ENCODE measurements at places on chromosomes 5 and 9.
A peak's percentile ranks its signal among the peaks of the same experiment; 100 is the strongest.

DNA sequence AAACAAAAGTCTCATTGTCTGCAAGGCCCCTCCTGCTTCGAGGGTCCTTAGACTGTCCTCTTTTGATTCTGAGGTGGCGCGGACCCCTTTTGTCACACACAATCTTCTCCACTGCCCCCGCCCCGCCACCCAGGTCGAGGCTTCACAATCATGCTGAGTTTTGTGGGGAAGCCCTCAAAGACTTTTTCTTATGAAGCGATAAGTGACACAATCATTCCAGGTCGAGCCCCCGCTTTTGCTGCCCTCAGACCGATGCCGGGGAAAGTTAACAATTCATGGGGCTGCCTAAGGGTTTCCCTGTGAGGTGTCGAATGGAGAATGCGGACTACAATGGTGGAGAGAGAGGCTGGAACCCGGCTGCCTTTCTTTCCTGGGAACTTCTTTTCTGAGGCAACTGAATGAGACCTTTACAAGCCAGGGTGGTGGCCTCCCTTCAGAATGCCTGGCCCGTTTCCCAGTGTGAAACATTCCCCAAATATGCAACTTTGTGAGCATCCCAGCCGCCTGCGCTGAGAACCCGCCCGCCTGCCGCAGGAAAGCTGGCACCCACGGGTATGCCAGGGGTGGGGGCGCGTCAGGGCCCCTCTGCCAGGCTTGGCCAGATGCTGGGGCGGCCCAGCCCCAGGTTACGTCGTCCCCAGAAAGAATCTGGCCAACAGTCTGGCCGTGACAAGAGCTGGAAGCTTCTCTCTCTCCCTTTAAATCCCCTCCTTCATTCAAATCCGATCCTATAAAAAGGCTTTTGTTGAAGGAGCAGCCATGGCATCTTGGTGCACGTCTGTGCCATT is 71.9 kb downstream of the MAP1B start:
- DNase-seq: no peak

DNA sequence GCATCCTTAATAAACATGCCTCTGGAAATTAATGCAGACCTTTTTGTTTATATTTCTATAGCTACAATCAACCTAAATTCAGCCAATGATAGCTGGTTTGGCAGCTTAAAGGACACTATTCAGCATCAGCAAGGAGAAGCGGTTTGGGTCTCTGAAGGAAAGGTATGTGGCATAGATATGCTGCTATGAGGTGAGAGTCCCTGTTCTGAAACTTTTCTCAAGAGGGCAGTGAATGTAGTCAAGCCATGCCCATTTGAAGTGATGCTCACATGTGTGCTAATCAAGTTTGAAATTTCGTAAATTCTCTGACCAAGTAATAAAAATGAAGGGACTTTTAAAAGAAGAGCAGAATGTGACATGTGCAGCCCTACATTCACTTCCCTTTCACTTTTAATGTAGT is 72.6 kb downstream of the TJP2 start:
- no peak for DNase-seq

DNA sequence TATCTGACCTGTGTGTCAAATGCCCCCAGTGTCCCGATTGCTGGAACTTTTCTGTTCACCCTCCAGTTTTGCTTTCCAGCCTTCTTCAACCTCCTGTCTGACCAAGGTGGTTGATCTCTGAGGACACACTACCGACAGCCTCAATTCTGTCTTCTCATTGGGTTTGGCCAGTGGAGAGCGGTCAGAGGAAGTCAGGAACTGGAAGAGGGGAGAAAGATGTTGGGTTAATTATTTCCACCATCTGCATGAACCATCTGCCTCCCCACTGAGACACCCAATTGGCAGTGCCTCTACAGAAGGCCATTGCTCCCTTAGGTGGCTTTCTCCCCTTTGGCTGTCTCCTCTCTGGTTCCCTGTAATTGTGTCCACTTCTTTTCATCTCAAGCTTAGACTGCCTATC is 154.3 kb upstream of the RAI14 start:
- DNase-seq: no peak

DNA sequence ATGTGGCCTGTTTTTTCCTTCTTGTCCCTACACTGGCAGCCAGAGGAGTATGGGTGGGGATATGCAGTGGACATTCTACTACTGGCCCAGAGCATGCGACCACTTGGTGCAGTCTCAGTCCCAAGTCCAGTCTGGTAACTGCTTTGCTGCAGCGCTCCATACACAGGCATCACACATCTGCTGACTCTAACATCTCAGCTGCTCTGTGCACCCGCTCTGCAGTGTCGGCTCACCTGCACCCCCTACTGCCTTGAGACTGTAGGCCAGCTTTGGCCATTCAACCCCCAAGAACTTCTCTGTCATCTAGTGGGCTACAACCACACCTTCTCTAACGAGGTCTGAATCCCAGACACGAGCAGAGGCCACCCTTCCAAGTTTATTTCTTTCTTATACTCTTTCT is 46.4 kb upstream of the SLCO6A1 start:
- DNase-seq: peak; percentile 50

DNA sequence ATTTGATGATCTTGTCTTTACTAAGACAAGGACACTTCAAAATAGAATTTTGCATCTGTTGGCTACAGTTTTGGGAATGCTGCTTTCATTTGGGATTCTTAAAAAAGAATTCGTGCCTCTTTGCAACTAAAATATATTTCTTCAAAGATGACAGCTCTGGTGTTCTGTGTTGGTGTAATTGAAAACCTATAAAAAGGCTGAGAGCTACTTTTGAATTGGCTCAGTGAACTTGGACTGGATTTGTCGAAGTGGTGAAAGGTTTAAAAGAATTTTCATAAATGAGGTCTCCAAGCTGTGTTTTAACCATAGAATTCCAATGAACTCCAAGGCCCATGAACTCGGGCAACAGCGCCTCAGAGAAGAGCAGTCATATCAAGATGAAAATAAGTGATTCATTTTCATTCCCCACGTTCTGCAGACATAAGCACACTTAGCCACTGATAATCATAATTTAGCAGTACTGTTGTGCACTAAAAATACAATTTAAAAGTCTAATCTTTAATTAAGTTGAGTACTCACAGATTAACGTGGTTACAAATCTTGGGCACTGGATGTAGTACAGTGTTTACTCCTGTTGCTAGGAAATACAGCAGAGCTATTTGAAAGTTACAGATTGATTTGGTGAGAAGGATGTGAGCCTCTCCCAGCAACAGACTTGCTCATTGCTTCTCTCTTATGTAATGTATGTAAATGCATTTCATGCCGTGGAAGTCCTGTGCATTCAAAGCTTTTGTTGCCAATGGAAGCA is 10.9 kb downstream of the SNCAIP start:
- DNase-seq: no peak

DNA sequence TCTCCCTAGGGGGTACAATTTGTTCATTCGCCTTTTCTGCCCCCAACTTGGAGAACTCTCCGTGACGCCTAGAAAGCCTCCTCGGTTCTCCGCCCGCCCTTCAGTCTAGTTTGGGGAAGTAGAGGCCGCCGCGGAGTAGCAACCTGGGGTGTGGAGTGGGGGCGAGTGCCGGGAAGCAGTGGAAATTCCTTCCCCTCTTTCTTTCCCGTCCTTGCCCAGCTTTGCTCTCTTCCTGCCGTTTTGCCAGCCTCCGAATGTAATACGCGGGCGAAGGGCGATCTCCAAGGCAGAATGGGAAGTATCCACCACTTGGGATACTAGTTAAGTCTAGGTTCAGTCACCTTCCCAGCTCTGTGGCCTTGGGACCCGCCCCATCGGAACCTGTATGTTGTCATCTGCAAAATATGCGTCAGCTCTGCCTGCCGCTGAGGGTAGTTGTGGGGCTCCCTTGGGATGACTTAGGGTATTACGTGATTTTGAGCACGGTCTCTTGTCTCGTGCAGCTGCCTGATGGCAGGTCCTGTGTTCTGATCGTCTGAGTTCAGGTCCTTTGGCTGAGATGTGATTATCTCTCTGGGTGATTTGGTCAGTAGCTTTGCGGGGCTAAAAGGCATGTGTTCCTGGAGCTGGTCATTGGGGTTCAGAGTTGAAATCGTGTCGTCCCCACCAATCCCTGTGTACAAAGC is 724 bp downstream of the PAM start:
- no peak for DNase-seq

GRCh38 chr9:73265876-73266275 is 114.2 kb downstream of the ANXA1 start:
- no peak for DNase-seq

DNA sequence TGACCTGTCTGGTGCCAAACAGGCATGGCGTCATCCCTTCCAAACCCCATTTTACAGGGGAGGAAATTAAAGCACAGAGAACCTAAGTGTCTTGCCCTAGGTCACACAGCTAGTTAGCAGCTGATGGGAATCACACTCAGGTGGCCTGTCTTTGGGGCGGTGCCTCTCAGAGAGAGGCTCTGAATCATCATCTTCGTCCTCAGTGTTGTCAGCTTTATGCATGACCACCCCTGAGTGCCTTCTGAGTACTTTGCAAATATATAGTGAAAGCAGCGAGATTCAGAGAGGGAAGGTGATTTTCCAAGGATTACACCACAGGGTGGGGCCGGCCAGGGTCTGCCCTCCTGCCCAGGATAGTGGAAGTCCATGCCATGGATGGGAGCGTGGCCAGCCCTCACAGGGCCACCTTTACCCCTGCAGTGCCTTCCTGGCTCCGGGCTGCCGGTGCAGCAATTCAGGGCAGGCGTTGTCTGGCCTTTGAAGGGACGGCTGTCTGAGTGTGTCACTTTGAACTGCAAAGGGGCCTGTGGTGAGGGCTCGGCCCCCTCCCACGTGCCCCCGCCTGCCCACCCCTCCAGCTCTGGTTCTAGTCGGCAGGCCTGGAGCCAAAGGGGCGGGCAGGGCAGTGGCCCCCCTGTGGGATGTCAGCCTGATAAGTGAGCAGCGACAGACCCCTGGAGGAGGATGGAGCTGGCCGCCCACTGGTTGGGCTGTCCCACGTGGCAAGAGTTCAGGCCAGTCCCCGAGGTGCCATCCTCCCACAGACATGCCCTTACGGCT is 16.9 kb downstream of the LMX1B start:
- no peak for DNase-seq

DNA sequence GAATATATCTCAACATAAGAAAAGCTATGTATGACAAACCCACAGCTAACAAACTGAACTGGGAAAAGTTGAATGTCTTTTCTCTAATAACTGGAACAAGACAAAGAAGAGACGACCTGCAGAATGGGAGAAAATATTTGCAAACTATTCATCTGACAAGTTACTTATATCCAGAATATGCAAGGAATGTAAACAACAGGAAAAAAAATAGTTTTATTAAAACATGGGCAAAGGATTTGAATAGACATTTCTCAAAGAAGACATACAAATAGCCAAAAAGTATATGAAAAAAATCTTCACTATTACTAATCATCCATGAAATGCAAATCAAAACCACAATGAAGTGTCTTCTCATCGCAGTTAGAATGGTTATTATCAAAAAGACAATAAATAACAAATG is 181.7 kb upstream of the TLX3 start:
- DNase-seq: no peak

DNA sequence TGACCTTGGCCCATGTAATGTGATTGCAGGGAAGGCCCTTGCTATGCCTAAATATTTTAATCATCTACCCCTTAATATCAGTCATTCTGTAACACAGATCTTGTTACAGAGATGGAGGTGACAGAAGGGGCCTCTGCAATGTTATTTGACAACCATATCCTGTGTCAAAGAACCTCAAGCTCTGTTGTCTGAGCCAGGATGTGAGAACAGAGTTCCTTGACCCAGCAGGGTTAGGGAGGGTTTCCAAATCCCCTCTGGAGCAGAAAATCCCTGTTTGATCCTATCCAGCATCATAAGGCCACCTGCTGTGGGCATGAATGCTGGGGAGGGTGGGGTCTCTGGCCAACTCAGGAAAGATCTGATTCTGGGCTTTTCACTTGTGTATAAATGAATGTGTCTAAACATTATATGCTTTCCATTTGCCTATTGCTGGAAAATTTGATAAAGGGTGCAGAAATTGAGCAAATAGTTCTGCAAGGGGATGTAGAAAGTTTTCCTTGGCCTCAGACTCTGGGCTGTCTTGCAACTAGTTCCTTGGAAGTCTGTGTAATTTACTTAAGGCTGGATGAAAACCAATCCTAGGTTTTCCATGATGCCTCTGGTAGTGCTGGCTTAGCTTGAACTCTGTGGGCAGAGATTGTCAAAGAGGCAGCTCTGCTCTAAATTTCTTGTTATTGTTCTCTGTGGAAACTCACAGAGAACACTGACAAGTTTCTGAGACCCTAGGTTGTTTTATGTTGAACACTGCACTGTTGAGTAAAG is 71.0 kb downstream of the PGM5 start:
- DNase-seq: no peak

- no peak for DNase-seq
Measured at GRCh38 chr5:959581-960531, 48.7 kb upstream of the NKD2 start.

GRCh38 chr9:21030389-21031035 is 928 bp downstream of the HACD4 start:
- no peak for DNase-seq
